ENCODE measurements at places on chromosomes 4 and X. TPM values are rescaled to one million over a fixed set of nuclear protein-coding genes. Genes with fewer than 3 reads are reported as not detected.

The L1CAM gene
- total RNA-seq, result 1.3 TPM

The MND1 gene
- total RNA-seq, result 18.8 TPM

The RPS3A gene
- 1,850 TPM for total RNA-seq

The CENPC gene
- 28.3 TPM for total RNA-seq

The DOK7 gene
- total RNA-seq, result not detected

The PRICKLE3 gene
- 22.7 TPM for total RNA-seq

The GPM6B gene
- total RNA-seq, result not detected

The TCEANC gene
- 4.2 TPM for total RNA-seq

Data from activated CD4-positive, alpha-beta T cell treated with anti-CD3 and anti-CD28 coated beads, Interleukin-2, amount 10 ng/mL, durations not matched to agents 24 days and 14 days (primary cell).